ENCODE measurements at places on chromosomes 16 and 17.

GRCh38 chr16:49695782-49696413 is 160.0 kb downstream of the ZNF423 start:
- no peak for DNase-seq

- DNase-seq: no peak
These were observed 10.5 kb downstream of the TMIGD1 start for GRCh38 chr17:30323262-30323894.

- DNase-seq: peak; percentile 93
These were observed 115.8 kb downstream of the NPIPB11 start for GRCh38 chr16:29290631-29291247.

DNA sequence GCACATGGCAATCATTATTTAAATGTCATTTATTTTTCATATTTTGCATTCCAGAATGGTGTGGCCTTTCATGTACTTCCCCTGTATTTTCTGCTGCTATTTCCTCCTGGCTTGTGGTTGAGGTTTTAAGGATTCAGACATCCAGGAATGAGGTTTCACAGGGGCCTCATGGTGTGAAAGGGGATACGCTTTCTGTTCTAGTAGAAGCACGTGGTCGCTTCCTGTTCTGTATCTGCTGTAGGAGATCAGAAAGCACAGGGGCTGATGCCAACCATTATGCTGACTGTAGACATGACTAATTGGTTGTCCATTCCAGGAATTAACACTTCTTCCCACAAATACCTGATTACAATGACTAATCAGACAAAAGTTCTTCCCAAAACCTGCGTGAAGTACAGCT is 405.9 kb downstream of the SHISA9 start:
- peak; percentile 94 for DNase-seq

DNA sequence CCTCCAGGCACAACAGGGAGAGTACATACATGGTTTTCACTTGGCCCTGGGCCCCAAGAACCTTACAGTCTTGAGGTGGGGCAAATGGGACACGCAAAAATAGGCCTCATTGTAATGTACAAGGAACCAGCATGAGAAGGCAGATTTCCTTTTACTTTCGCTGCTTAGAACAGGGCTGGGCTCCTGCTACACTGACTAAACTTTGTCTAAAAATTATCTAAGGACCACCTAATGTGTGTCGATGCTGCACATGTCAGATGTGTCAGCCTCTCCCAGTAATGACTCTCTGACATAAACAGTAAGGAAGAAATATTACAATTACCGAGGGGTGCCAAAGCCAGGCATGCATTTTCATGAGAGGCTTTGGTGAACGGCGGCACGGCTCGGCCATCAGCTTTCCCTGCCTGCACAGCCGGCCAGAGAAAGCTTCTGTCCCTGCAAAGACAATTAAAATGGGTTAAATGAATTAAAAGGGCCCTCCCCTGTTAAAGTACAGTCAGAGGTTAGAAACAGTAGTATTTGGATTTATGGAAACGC is 224.2 kb upstream of the IRX3 start:
- peak; percentile 22 for DNase-seq

- DNase-seq: peak; percentile 23
These were observed 2.2 kb upstream of the ZG16 start for GRCh38 chr16:29775742-29776408.

DNA sequence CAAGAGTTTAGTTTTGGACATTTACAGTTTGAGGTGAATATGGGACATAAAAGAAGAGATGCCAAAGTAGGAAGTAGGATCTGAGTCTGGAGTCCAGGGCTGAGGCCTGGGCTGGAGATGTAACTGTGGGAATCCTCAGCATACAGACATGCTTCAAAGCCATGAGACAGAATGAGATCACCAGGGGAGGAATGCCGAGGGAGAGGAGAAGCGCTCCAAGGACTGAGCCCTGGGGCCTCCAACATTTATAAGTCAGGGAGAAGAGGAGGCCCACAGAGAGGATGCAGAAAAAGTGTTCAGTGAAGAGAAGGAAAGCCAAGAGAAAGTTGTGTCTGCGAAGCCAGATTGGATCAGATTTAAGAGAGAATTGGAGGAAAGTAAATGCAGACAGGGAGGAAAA is 277.5 kb upstream of the MYOCD start:
- DNase-seq: peak; percentile 89

DNA sequence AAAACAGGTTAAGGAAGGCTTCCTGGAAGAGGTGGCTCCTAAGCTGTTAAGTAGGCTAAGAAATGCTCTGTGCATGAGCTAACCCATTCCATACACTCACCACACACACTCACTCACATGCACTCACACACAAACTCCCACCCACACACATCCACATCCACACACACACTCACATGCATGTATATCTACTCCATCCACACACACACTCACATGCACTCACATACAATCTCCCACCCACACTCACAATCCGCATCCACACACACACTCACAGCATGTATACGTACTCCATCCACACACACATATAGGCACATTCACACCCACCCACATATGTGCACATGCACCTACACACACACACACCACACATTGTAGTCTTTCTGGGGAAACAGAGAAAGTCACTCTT is 89.3 kb upstream of the HNF1B start:
- DNase-seq: no peak

- peak; percentile 67 for DNase-seq
These were observed 76.4 kb downstream of the MRC2 start for GRCh38 chr17:62703776-62704380.

DNA sequence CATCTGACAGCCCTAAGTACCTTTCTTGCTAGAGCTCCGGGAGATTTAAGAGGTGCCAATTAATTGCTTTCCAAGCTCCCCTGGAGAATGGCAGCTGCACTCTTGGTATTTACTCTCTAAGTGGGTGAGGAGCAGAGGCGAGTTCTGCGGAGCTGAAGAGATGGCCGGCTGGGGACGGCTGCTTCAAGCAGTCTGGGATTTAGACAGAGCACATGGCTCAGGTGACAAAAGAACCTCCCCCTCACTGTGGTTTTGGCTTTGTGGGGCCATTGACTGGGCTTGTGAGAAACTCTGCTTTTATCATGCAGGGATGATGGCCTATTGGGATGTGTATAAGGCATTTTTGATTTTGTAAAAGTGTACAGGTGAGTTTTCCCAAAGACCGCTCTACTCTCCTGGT is 239.3 kb upstream of the EEF2KMT start:
- no peak for DNase-seq

DNA sequence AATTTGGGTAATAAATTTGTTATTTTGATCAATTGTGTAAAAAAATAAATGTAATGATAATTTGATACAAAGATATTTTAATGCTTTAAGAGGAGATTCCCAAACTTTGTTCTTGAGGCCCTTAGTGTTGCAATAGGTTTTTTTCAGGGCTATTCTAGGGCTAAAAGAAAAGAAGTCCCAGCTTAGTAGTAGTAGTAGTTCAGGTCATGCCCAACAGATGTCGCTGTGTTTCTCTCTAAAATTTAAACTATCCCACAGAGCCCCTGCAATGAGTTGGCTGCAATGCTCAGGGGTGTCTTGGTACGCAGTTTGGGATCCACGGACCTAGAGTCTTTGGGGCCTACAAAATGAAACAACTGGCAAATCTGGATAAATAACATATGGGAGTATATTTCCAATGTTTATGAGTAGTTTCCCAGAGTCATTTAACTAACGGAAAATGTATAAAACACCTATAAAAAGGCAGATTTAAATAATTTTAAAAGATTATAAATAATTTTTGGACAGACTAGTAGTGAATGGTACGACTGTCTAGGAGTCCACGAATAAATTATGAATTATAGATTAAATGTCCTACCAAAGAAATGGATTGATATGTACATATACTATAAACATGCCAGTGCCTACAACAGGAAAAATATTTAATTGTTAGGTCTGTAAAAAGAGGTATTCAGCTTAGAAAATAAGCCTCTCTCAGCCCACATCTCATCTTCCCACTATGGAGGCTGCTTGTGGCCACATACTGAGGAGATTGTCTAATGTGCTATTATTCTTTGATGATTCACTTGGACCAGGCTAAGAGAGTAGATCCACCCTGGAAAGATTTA is 228.5 kb upstream of the PMFBP1 start:
- peak; percentile 78 for DNase-seq

DNA sequence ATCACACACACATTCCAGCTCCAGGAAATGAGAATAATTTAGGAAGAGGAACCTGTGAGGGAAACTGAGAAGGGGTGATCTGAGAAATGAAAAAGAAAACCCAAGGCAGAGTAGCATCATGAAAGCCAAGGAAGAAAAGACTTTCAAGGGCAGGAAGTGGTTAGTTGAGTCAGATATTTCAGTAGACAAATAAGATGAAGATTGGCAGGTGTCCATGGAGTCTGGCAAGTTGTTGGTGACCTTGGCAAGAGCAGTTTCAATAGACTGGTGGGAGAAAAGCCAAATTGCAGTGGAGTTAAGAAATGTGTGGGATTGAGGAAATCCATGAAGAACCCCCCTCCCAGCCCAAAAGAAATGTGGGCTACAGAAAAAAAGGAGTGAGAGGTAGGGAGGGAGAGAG is 10.7 kb downstream of the GNAO1 start:
- DNase-seq: peak; percentile 45

- DNase-seq: peak; percentile 81
These were observed 102.6 kb upstream of the HS3ST3A1 start for GRCh38 chr17:13704333-13704732.

GRCh38 chr16:16917191-16917785 is 538.3 kb downstream of the NPIPA7 start:
- DNase-seq: no peak

- no peak for DNase-seq
These were observed 12.1 kb upstream of the USP36 start for GRCh38 chr17:78852709-78853121.

DNA sequence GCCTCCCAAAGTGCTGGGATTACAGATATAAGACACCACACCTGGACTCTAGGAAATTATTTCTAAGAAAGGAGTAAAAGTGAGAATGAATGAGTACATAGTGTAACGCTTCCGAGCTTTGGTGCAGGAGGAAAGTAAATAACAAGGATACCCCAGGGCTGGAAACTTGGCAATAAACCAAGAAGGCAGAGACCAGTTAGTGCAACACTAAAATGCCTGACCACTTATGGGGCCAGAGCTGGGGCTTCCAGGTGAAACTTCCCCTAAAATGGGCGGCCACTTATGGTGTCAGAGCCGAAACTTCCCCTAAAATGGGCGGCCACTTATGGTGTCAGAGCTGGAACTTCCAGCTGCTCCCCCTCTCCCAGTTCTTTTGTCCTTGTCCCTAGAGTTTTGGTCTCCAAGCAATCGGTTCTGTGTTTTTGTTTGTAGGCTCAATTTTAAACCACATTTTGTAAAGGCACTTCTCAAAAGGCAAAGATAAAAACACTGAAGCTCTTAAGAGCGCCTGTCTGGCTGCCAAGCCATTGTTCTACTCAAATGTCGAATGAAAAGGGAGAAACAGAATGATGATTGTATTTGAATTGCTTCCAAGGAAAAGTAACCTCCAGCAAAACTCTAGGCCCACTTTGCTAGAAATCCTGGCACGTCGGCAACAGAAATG is 63.9 kb downstream of the NXN start:
- DNase-seq: peak; percentile 52

GRCh38 chr16:11367483-11367906 is 22.2 kb downstream of the RMI2 start:
- DNase-seq: no peak

- DNase-seq: no peak
These were observed 22.8 kb downstream of the ZNF75A start for GRCh38 chr16:3328104-3328503.

- no peak for DNase-seq
These were observed 8.8 kb downstream of the PRCD start for GRCh38 chr17:76548378-76549214.

- no peak for DNase-seq
These were observed 61.0 kb downstream of the MAP2K4 start for GRCh38 chr17:12081720-12082119.

DNA sequence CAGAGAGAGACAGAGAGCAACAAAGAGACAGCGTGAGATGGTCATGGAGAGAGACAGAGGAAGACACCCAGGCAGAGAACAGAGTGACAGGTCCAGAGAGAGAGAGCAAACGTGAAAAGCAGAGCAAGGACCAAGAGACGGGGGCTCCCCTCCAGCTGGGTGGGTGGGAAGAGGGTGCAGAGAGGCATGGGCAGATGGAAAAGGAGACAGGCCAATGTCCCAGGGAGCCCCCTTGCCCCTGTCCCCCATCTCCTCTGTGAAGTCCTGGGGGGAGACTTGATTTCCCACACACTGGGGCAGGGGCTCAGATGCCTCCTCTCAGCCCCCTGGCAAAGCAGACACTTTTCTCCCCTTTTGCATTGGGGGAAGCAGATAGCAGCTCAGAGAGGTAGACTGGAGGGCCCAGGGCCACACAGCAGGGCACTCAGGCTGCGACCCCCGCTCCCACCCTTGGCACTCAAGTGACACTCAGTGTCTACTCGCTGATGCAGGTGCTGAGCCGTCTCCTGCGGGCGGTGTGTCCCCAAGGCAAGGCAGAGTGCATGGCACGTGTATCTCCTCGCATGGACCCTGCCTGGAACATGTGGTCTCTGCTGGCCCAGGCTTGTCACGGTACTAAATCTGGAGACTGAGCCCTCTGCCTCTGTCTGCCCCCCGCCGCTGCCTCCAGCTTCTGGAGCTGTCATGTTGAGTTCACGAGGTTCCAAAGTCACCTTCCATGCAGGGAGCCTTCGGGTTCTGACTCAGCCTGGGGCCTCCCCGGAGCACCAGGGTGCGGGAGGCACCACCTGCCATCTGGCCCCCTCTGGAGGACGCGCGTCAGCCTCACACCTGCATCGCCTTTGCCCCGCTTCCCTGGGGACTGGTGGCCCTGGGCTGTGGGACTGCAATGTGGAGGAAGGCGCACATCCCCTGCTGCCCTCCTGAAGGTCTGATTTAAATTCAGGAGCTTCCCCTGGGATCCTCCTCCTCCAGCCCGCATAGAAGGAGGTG is 215.9 kb upstream of the GSE1 start:
- DNase-seq: no peak

DNA sequence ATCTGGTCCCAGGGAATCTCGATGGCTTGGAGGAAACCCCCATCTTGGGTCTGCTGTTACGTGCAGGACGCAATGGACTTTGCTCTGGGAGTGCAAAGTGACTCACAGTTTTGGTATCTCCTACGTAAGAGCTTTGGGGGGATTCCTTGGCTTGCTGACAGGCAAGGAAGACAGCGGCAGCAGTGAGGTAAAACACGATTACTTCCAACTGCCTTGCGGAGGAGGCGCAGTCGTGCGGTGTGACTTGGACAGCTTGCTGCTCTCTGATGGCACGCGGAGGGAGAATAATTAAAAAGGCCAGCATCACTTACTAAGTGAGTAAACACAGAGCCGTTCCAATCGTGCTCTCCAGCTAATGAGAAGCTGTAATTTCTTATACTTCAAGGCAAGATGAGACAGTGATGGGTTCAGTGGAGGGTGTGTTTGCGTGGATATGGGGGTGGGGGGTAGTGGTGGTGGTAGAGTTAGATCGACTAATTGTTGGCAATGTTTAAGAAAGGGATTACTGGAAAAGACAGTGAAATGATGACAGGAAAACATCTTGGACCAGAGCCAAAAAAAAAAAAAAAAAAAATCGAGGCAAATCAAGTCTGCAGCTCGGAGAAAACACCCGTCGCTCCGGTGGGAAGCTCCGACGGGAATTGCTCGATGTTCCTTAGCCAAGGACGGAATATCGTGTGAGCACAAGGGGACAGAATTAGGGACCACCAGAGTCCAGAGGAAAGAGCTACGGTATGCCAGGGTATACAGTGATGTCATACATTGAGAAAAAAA is 184.8 kb upstream of the ZFHX3 start:
- peak; percentile 86 for DNase-seq

- no peak for DNase-seq
These were observed 207.5 kb downstream of the CDH13 start for GRCh38 chr16:82834151-82834815.

Measured in fibroblast of skin of scalp (primary cell).